ENCODE measurements at places on chromosomes 7 and 10.

DNA sequence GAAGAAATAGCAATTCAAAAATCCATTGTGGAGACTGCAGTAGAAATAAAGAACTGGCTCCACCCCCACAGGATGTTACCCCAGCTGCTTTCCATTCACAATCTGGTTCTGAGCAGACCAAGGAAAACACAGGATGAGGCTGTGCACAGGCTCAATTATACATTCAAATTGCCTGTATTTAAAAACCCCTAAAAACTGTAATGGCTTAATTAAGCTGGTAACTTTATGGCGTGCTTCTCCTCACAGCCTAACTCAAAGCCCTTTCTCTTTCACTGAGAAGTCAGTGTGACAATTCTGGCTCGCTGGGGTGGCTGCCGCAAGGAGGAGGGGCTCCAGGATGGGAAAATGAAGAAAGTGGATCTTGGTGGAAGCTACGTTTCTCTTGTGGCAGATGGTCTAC lies 1191.1 kb downstream of the SORCS1 start:
- H3K4me1 ChIP-seq = peaks cover 42% of the 10 kb centered on the region
- peaks cover 1% of the 10 kb centered on the region for H3K27me3 ChIP-seq
- H3K4me3 ChIP-seq = no peak overlapping the region
- no peak overlapping the region for H3K27ac ChIP-seq
- no peaks in the 10 kb centered on the region for H3K36me3 ChIP-seq

DNA sequence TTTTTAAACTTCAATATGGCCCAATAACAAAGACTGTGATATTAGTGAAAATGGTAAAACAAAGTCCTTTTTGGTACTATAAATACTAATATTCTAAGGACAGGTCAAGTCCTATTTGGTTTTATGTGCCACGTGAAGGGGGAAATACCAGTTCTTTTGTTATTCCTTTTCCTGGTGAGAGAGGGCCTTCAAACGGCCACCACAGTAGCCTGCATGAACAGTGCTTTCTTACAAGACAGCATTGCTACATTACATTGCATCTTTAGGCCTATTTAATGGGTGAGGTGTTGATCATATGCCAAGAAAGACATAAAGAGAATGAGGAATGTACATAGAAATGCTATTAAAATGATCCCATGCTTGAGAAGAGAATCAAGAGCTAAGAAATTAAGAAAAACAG lies 214.8 kb downstream of the LRRTM3 start:
- no peak overlapping the region for H3K4me3 ChIP-seq
- peaks cover 3% of the 10 kb centered on the region for H3K4me1 ChIP-seq
- no peak overlapping the region for H3K27ac ChIP-seq
- DNase-seq = no peak
- no peaks in the 10 kb centered on the region for H3K27me3 ChIP-seq
- H3K36me3 ChIP-seq = no peaks in the 10 kb centered on the region

DNA sequence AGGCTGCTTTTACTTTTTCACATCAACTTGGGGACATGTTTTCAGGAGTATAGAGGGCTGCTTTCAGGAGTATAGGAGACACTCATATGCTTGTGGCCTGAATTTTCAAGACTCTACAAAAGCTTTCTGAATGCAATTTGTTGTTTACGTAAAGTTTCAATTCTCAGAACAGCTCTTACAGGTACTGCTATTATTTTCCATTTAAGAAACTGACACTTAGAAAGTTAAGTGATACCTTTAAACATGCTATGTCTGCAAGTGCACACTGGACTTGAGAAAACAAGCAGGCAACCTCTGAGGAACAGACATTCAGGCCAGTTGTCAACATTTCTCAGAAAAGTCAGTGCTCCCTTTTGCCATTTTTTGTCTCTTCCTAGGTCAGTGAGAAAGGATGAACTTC lies 70.0 kb upstream of the PHYHIPL start:
- no peaks in the 10 kb centered on the region for H3K27me3 ChIP-seq
- no peak overlapping the region for H3K27ac ChIP-seq
- H3K4me1 ChIP-seq = peaks cover 16% of the 10 kb centered on the region
- no peak overlapping the region for H3K4me3 ChIP-seq
- H3K36me3 ChIP-seq = no peaks in the 10 kb centered on the region
- no peak for DNase-seq

DNA sequence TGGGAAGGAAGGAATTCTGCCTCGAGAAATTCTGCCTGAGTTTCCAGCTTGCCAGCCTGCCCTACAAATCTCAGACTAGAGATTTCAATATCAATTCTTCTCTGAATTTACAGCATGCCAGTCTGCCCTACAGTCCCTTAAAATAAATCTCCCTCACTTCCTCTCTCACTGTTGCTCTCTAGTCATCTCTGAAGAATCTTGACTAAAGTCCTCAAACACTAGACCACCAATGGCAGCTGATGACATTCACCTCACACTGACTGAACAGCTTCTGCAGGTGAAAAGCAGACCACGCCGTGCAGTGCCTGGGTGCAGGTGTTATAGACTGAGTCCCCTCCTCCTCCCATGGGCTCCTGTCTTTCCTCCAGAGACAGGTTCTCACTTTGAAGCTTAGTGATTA lies 30.4 kb downstream of the PPP1R3C start:
- no peaks in the 10 kb centered on the region for H3K27me3 ChIP-seq
- no peak overlapping the region for H3K4me3 ChIP-seq
- peaks cover 11% of the 10 kb centered on the region for H3K36me3 ChIP-seq

DNA sequence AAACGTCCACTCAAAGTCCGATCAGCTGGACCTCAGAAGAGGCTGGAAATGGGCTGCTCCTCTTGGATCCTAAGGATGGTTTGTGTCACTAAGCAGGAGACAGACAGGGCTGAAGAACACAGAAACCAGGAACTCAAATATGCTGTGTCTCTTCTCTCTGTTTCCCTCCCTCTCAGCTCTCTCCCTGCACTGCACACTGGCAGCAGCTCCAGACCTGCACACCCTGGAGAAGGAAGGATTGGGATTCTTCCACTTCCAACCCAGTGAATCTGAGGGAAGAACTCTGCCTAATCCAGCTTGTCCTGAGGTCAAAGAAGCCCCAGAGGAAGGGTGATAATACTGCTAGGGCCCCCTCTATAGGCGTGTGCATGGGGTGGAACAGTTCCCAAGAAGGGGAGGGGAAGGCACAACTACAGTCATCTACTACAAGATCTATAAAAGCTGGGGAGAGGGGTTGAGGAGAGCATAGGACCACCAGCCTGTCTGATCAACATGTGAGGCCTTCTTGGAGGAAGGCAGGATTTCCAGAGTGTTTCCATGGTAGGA lies 22.7 kb upstream of the ZCCHC24 start:
- peaks cover 2% of the 10 kb centered on the region for H3K27me3 ChIP-seq
- DNase-seq = no peak
- H3K27ac ChIP-seq = no peak overlapping the region
- H3K36me3 ChIP-seq = no peaks in the 10 kb centered on the region
